Purkinje cell (primary cell): ENCODE measurements at places on chromosomes 4 and X. TPM values are rescaled to one million over a fixed set of nuclear protein-coding genes. Genes with fewer than 3 reads are reported as not detected.

The PF4V1 gene
- polyA plus RNA-seq: not detected in 2 replicates

The TDO2 gene
- not detected in 2 replicates for polyA plus RNA-seq

The CCKAR gene
- not detected in 2 replicates for polyA plus RNA-seq

The LRIT3 gene
- polyA plus RNA-seq: 0.08 and 0.54 TPM in 2 replicates

The TCEAL9 gene
- 60.7 and 77.4 TPM in 2 replicates for polyA plus RNA-seq

The RPS6KA6 gene
- polyA plus RNA-seq: 3.7 and 4.0 TPM in 2 replicates

The CFAP47 gene
- 0.20 TPM in 1 of 2 replicates, not detected in the other for polyA plus RNA-seq

The LUZP4 gene
- polyA plus RNA-seq: not detected in 2 replicates

The HHIP gene
- polyA plus RNA-seq: 1.1 and 2.2 TPM in 2 replicates
